ENCODE measurements at places on chromosomes 6 and 20.

- DNase-seq = no peak
Measured at GRCh38 chr20:20992686-20993360, 113.3 kb downstream of the LINC00237 start.

DNA sequence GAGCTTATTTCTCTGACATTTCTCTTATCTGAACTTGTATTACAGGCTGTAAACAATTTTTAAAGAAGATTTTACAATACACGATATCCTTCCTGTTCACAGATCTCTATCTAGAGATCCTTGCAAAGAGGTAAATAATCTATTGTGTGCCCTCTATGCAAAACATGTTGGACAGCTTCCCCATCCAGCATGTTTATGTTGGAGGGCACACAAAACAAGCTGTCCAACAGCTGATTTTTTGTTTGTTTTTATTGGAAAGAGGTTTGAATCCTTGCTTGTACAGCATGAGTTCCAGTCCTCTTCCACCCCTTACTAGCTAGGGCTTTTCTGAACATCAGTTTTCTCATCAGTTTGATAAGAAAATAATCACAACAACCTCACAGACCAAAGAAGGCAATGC, 62.3 kb upstream of the SYNDIG1 start:
- DNase-seq = no peak

DNA sequence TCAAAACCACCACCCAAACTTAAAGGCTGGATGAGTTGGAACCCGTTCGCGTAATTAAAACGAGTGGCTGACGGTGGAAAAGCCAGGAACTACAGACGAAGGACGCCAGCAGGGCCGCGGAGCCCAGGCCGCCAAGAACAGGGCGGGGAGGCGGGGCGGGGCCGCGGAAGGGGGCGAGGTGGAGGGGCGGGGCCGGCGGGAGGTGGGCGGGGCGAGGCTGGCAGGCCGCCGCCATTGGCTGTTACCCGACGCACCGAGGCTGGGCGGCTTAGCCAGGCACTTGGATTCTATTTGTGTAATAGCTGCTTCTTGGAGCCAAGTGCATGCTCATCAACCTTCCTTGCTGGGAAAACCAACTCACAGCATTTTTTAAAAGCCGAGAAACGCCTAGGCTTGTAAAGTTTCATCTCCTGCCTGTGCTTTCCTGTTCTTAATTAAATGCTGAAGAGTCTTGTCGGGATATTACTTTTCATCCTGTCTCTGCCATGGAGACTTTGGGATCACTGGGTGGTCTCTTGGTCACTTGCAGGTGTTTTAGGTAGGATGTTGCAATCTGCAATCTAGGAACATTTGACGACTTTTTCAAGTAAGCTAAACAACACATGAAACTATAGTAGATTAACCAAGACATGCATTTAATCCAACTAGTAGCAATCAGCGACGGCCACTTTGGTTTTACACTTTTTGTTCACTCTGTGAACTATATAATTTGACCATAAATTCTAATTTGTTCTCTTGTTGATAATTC, 245.0 kb downstream of the ARID1B start:
- peak; percentile 90 for DNase-seq

DNA sequence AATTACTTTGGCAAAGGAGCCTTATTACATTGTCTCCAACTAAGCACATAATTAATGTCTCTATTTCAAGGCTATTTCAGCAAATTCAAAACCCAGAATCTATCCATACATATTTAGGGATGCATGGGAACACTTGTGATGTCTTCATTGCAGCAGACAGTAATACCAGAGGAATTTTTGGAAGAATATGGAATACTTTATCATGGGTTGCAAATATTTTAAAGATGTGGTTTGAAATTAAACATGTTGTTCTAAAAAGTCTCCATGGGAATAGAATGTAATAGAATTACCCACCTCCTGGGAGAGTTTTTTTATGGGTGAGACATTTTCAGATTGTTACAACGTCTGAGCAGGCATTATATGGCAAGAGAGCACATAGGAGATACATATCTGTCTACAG, 170.8 kb downstream of the KCNQ5 start:
- DNase-seq = no peak

DNA sequence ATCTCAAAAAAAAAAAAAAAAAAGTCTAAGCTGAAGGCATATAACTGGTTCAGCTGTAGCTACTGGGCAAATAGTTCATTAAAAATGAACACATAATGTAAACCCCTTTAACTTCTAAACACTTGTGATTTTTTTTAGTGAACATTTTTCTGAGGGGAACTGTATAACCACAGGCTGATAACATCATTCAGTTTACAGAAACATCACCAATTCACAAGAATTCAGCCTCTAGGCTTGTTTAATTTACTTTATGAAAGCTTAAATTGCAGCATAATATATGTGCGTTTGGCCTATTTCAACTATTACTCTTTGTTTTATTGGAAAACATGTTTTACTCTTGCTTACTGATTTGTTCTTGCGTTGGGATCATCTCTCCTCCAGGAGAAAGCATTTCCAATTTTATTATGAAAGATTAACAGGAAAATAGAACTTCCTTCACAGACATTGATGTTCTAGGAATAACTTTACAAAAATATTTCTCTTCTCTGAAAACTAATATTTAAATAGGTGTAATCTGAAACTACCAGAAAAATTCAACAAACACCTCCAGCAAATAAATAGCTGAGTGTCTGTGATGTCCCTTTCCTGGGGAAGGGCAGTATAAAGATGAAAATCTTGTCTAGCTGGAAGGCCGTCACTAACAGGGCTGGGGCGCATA, 284.5 kb downstream of the UST start:
- DNase-seq = no peak

DNA sequence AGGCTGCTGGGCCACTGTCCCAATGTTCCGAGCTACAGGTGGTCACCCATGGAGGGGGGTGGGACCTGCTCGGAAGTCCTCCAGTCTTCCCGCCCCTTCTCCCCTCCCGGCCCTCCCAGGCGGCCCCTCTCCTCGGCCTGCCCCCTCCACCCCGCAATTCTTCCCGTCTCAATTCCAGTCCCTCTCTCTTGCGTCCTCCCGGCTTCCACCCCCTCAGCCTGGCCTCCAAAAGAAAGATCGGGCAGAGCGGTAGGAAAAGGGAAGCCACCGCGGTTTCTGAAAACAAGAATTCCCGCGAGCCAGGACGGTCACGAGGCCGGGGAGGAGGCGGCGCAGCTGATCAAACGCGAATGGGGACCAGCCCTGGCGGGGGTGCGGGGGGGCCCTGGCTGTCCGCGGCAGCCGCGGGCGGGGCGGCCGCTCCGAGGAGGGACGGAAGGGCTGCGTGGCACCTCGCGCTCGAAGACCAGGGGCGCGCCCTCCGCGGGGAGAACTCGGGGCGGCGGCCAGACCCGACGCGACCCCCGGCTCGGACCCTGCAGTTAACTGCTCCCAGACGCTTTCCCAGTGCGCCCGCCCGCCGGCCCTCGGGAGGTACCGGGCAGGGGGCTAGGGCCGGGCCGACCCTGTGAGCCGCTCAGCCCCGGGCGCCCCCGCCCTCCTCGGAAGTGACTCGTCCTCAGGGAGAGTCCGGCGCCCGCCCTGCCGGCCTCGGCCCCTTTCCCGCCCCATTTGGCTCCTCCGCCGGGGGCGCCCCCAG, 1.0 kb downstream of the PXDC1 start:
- peak; percentile 65 for DNase-seq

GRCh38 chr6:166106076-166106686, 61.5 kb downstream of the TBXT start:
- DNase-seq = peak; percentile 78

DNA sequence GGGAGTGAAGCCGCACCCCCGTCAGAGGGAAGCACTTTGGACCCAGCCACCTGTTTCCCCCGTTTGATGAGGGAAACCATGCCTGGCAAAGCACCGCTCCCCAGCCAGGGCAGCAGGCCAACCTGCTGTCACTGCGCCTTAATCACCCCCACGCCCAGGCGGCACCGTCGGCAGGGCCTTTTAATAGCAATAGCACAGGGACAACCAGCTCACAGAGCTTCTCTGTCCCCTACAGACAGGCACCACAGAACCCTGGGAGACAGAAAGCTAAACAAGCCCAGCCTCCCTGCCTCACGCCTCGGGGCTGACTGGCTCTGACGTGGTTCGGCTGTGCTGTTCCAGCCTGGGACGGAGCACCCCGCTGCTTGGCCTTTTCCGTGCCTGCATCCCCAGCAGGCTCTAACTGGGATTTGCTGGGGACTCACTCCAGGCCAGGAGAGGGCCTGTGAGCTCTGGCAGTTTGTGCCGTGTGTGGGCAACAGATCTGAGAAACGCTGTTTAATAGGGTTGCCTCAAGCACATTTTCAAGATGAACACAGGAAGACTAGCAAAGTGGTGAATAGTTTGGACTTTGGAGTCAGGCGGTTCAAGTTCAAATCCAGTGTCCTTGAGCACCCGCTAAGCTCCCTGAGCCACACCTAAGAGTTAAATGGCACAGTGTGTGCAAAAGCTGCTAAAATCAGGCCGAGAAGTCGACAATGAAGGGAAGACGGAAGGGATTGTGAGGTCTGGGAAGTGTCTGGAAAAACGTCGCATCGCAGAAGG, 223.8 kb downstream of the NRN1 start:
- DNase-seq = no peak

DNA sequence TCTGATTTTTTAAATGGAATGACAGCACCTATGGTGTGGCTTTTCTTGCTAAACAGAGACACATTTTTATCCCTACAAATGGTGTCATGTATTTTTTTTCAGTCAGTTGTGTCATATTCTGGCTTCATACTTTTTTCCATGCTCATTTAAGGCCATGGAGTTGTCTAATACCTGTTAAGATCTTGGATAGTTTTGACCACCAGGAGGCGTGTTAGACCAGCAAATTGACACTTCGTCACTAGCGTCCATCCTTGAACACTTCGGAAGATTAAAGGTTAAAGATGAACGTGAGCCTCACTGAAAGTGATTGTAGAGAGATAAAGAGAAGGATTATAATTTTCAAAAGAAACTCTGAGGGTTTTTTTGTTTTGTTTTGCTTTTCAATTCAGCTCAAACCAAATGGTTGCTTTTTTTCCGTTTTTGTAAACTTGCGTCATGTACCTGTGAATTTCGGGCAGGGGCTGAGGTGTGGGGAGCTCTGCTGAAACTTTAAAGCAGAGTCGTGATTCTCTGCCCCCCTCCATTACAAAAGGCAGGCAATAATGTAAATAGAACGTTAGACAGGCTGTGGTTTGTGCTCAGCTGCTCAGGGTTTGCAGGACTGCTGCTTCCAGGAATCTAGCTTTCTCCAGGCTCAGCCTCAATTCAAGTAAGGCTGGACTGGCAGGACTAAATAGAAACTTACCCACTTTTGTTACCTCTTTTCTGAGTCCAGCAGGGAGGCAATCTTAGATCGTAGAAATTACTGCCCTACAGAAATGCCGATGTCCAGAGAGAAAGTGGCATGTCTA, 245.1 kb downstream of the FOXA2 start:
- DNase-seq = no peak
